ENCODE measurements at places on chromosomes 4 and X.

- no peak for DNase-seq
These were observed 44.2 kb downstream of the COQ2 start for GRCh38 chr4:83240379-83240875.

- DNase-seq, result no peak
These were observed 40.1 kb upstream of the RPA4 start for GRCh38 chrX:96843566-96843965.

GRCh38 chr4:165506849-165507248 lies 128.0 kb downstream of the CPE start:
- DNase-seq, result no peak

DNA sequence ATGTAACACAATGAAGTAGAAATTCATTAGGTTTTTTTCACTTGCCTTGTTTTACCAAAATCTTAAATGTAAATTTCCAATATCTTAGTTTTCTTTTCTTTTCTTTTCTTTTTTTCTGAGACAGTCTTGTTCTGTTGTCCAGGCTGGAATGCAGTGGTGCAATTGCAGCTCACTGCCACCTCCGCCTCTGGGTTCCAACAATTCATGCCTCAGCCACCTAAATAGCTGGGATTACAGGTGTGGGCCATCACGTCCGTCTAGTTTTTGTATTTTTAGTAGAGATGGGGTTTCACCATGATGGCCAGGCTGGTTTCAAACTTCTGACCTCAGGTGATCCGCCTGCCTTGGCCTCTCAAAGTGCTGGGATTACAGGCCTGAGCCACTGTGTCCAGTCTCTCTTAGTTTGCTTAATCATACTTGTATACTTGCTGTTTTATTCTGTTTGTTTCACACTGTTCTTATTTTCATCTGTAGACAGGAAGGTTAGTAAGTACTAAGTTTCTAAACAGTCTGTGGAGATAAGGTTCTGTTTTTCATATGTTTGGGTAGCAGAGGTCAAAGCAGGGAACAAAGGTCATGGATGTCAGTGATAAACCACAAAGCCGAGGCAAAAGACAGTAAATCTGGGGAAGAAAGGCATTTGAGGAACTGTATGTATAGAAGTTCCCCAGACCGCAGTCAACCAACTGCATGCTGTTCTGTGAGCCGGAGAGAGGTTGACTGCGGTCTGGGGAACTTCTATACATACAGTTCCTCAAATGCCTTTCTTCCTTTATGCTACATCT lies 129.1 kb downstream of the CBR4 start:
- DNase-seq, result no peak

DNA sequence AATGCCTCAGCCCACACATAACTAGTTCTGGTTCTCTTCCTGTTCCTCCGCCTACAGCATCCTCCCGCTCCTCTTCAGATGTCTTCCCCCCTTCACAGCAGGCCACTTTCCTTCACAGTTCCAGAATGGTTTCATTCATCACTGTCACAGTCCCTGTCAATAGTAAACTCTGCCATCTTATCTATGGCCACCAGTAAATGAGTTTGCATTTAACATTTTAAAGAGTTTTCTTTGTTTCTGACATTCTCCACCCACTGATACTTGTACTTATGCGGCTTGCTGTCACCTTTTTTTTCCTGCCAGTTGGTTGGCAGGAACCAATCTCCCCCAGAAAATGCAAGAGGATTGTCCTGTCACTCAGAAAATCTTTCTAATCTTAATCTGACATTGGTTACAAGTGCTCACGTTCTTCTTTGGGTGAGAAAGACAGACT lies 114.1 kb downstream of the GLUD2 start:
- no peak for DNase-seq

DNA sequence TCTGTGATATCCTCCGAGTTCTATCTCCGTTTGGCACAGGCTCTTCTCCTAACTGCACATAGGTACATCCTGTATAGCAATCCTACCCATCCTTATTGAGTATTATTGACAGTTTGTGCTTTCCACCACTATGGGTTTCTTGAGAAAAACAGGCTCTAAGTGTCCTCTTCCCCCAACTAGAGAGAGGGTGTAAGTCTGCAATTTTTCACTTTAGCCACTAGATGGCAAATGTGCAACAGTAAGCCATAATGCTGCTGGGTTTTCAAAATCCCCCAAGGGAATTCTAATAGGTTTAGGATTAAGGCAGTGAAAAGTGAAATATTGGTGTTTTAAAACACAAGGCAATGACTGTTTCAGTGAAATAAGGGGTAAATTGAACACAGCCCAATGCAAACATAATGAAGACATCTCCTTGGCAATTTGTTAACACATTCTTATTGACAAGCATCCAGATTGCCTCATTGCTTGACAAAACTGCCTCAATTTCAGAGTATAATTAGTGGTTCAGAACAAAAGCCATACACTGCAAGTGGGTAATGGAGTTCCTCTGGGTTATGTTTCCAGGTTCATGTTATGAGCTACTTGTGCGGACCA lies 239.0 kb upstream of the HTR2C start:
- DNase-seq, result no peak

- peak; percentile 14 for DNase-seq
These were observed 49.4 kb downstream of the RTL9 start for GRCh38 chrX:110407910-110408545.

DNA sequence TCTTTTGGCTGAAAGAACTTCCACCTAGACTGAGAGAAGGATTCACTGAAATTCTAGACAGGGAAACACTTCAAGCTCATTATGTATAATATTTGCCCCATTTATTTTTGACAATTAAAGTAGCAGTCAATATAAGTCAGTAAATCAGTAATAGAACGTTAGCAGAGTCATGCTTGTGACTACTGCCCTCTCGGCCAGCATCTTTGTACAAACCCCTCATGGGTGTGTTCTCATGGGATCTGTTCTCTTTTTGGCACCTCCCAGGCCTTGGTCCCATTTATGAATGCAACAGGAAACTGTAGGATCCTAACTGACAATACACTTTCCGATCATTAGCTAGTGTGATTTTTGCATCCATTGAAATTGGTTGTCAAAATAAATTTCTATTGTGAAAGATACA lies 2.9 kb downstream of the MSL3 start:
- DNase-seq, result no peak

DNA sequence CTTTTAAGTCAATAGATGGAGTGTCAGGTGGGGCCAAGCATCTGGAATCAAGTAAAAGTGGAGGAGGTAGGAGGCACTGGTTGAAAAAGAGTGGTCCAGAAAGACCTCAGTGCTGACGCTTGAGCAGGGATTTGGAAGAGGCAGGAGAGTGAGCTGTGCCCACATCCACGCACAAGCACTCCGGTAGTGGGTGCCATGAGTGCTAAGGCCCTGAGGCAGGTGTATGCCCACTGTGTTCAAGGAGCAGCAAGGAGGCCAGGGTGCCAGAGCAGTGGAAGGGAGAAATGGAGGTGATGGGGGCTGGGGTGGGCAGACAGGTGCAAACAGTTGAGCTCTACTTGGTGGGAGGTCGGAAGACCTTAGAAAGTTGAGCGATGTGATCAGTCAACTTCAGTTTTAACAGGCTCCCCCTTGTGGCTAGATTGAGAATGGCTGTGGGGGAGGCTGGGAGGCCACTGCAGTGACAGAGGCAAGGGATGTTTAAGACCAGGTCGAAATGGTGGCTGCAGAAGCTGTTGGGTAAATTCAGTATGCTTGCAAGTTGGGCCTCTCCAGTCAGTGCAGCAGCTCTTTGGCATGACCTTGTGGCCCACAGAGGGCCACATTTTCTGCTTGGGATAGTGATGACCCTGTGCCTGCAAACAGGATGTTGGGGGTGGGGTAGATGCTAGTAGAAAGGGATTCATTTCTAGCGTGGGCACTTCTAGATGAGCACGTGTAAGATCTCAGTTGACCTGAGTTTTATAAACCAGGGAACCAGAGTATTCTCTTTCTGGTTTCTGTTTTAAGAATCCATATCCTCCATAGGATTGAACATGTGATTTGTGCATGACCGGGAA lies 12.7 kb downstream of the TKTL1 start:
- DNase-seq, result peak; percentile 67

Data from stimulated activated CD8-positive, alpha-beta memory T cell treated with anti-CD3 and anti-CD28 coated beads, Interleukin-4, amount 100 ng/mL, for 1 hour (primary cell).